Mucosa of descending colon (tissue), 3 donors: ENCODE measurements at places on chromosomes 2 and 18. TPM values are rescaled to one million over a fixed set of nuclear protein-coding genes. Genes with fewer than 3 reads are reported as not detected.

OTOF gene
- total RNA-seq, result not detected

TP53I3 gene
- total RNA-seq, result 121 TPM

DAW1 gene
- total RNA-seq, result not detected

ARHGAP28 gene
- total RNA-seq, result 2.6 TPM

IL36G gene
- not detected for total RNA-seq

SCN9A gene
- 23.3 TPM for total RNA-seq

DNA sequence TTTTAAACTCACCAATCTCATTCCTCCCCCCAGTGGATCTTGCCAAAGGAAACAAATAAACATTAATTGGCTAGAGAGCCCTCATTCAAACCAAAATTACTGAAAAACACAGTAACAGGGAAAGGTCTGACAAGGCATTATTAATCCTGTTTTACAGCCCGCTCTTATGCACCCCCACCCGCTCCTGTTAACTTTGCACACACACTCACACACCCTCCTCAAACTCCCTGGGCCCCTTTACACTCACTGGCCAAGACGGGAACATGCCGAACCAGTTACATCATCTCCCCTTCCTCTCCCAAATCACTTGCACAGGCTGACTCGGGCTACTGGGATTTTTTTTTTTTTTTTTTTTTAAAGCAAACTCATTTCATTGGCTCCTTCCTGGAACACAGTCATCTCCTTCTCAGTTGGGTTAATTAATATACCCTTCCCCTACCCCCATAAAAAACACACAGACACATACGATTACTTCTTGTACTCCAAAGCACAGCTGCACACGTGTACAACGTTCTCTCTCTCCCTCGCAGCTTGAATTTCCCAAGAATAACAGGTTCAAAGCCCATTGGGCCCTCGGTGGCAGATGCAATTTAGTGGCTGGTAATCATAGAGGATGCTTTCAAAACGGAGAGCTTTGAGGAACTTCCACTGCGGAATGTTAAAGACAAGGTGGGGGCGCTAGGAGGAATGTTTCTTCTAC lies 31.8 kb downstream of the KLF7 start:
- DNase-seq, result no peak

GRCh38 chr18:44682871-44683221 lies 2.2 kb downstream of the SETBP1 start:
- peak; percentile 26 for DNase-seq

- DNase-seq, result no peak
Observed at GRCh38 chr18:78240627-78241252, 738.9 kb upstream of the SALL3 start.

DNA sequence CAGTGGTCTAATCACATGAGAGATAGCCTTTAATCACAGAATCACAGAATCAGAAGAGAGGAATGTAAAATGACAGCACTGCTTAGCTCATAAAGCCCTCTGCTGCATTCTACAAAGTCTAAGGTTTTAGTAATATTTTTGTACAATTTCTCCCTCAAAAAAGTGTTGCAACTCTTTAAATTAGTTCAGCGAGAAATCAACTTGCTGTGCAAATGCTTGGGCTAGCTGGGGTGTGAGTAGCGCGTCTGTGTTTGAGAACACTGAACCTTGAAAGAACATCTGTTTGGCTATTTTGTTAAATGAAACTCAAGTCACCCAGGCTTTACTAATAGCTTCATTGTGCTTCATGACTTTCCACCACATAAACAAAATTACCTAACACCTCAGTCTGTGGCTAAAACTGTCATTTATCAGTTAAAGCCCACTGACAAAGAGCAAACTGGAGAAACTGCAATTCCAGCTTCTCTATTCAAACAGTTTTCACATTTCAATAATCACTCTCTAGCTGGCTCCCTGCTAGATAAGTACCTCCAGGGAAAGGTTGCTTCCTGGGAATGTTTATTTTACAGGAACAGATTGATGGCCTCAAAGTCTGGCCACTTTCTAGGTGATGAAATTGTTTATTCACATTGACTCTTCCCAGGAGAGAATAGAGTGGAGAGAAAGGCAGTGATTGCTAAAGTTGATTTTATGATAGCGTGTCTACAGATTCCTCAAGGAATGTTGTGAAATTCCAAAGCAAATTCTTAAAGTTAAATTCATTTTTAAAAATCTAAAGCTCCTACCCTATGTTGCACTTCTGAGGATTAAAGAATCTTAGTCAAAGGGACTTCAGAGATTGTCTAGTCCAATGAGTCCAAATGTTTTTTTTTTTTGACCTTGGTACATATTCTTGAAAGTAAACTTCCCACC lies 36.0 kb upstream of the STAT1 start:
- DNase-seq, result no peak

DNA sequence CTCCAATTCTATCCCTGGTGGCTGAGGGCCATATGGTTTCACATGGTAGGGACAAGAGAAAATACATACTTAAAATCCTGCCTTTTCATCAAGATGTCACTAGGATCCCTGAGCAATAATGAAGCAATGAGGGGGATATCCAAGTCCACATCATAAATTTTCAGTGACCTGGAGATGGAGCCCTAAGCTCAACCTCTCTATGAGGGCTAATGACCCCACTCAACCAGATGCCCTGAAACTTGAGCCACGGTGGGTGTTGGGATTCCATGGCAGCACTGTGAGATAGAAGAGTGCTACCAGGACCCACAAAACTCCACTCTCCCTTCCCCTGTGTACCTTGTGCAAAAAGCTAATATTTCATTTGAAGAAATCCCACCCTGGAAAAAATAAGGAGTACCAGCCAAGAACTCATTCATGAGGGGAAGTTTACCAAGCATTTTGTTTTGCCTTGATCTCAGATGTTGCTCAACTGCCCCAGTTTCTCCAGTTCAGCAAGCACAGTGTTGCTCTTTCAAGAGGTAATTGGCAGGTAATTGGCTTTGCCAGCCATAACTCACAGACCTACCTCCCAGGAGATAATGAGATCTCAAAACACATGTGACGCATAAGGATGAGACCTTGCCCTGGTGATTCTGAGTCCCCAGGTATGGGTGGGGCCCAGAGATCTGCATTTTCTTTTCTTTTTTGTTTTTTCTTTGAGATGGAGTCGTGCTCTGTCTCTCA lies 51.0 kb upstream of the TTC39C start:
- DNase-seq, result no peak

DNA sequence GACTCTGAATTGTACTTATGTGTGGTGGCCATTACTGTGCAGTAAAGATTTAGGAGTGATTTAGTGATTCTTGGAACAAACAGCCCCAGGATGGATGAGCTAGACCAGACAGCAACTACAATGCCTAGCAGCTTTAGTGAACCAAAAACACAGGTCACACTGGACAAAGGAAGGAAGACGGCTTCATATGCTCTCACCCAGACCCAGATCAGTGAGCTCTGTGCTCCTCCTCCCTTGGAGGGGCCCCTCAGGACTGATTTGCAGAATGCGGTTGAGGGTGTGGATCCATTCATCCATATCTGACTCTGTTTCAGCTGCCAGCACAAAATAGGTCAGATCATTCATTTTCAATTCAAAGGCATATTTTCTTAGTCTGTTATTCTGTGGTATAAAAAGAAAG lies 159.7 kb upstream of the CCDC195 start:
- no peak for DNase-seq

DNA sequence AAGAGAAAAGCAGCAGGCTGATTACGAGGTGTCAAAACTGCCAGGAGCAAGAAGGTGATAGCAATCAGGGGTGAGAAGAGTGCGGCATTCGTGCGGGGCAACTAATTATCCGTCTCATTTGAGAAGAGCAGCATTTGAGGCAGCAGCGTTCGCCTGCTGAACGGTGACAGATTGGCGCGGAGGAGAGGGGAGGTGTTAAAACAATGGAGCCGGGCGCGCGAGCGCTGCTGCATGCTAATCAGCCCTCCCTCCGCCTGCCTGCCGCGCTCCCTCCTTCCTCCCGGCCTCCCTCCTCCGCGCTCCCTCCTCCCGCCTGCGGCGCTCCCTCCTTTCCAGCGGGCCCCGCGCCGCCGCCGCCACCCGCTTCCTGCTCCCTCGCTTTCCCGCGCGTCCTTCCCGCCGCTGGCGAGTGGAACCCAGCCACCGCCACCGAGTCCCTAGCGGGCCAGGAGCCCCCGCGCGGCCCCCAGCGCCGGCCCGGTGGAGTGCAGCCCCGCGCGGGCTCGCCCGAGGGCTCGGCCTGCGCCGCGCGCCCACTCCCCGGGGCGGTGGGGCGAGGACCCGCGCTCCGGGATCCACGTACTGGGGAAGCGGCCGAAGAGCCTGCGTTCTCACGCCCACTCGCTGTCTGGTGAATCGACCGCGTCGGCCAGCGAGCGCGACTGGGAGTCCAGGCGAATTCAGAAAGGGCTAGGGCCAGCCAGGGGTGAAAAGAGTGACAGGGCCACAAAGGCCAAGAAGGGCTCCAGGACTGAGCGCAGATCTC lies 69.5 kb upstream of the PSMD14 start:
- DNase-seq, result peak; percentile 77

DNA sequence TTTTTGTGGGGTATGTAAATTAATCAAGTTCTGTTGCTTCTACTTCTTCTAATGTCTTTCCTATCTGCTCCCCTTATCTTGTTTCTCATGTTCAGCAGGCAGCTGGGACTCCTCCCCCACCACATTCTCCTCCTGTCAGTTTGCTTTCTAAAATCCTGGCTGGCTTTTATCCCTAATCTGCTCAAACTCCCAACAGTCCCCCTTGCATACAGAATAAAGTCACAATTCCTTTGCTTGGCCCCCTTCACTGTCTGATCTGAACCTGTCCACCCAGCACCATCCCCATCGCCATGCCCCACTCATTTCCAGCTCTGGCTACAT lies 2.2 kb downstream of the CFAP221 start:
- no peak for DNase-seq

GRCh38 chr2:21693081-21693480 lies 569.3 kb downstream of the TDRD15 start:
- DNase-seq, result no peak

DNA sequence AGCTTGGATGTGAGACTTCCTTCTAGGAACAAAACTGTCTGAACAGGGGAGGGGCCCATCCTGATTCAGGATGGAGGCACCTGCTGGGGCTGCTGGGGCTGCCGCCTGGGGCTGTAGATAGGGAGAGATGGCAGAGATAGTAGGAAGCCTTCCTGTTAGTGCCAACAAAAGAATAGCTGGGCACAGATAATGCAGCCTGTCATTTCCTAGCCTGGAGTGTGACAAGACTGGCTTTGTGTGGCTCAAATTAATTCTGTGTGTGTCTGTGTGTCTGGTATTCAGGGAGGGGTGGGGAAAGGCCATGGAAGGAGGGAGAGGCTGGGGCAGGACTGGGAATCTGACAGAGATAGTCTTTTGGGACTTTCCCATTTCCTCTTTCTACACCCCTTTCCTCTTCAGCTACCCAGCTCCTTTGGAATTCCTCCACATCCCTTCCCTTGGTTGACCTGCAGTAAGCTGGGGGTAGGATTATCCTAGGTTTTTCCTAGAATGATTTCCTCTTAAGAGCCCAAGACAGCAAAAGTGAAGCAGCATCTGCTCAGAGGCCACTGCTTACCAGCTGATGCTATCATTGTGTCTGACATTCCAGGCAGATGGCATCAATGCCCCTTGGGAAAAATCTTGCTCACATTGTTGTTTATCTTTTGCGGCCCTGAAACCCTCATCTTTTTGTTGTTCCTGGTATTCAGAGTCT lies 144.9 kb upstream of the LHCGR start:
- no peak for DNase-seq

- no peak for DNase-seq
Observed at GRCh38 chr2:228131833-228132232, 49.7 kb downstream of the SPHKAP start.

GRCh38 chr2:231134910-231135655 lies 10.2 kb upstream of the HTR2B start:
- no peak for DNase-seq

GRCh38 chr18:77086034-77086433 lies 46.5 kb downstream of the MBP start:
- DNase-seq, result no peak

- no peak for DNase-seq
Observed at GRCh38 chr18:48330016-48330991, 78.9 kb downstream of the ZBTB7C start.

DNA sequence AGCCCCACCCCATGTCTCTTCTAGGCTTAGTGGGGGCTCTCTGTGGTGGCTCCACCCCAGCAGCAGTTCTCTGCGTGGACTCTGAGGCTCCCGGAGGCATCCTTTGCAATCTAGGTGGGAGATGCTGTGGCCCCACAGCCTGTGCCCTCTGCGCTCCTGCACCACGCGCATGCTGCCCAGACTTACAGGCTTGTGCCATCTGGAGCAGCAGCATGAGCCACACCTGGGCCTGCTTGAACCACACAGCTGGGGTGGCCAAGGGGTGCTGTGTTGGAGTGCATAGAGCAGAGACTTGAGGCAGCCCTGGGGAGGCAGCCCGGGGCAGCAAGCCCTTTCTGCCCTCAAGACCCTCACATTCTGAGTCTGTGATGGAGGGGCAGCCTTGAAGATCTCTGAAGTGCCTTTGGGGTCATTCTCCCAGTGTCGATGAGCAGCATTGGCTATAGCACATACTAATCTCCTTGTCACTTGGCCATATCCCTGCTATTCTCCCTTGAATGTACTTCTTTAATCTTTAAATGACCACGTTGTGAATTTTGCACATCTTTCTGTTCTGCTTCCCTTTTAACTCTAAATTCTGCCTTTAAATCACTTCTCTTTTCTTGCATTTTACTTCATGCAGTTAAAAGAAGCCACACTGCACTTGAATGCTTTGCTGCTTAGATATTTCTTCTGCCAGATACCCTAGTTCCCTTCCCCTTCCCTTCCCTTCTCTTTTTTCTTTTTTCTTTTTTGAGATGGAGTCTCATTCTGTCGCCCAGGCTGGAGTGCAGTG lies 62.4 kb downstream of the NCAPH start:
- no peak for DNase-seq

DNA sequence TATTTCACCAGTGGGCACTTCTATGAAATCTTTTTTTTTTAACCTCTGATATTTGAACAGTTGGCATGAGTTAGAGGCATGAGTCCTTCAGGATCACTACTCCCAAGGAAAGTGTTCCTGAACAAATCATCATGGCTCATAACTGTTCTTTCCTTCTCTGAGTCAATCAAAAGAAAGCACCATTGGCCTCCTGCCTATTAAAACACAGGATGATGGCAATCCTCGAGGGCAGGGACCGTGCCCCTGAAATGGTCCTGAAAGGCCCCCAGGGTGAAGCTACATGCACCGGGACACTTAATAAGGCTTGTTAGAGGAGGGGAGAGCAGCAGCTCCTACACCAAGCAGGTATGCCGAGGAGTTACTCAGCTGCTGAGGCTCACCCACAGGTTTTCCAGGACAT lies 43.5 kb downstream of the SLC14A2 start:
- no peak for DNase-seq

GRCh38 chr2:210072493-210072892 lies 70.1 kb downstream of the RPE start:
- DNase-seq, result no peak

- peak; percentile 59 for DNase-seq
Observed at GRCh38 chr2:109726379-109727270, 67.5 kb upstream of the RGPD5 start.

GRCh38 chr2:85246348-85246747 lies 81.4 kb downstream of the TGOLN2 start:
- no peak for DNase-seq

GRCh38 chr2:215272918-215273317 lies 38.9 kb upstream of the ATIC start:
- no peak for DNase-seq

GRCh38 chr2:54546923-54547720 lies 91.0 kb downstream of the SPTBN1 start:
- DNase-seq, result no peak

GRCh38 chr2:24228470-24228869 lies 53.6 kb downstream of the FAM228A start:
- DNase-seq, result no peak
